ENCODE measurements at places on chromosomes 3 and 15. TPM values are rescaled to one million over a fixed set of nuclear protein-coding genes. Genes with fewer than 3 reads are reported as not detected.
A peak's percentile ranks its signal among the peaks of the same experiment; 100 is the strongest.

DNA sequence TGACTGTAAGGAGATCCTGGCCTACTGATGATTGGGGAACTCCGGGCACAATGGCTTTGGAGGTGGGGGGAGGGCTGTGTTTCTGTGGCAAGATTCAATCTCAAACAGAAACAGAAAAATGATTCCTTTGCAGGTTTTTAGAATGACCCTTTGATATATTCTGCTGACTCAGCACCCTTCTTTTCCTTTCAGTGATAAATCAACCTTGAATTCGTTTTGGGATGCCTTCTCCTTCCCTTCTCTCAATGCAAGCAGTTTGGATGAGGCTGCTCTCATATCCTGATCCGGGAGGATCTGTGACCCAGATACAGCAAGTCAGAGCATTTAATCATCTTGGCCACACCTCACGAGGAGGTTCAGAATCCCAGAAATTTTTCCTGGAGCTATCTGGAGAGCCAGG lies 156.1 kb upstream of the PRICKLE2 start:
- DNase-seq, result no peak
- H3K27ac ChIP-seq, result no peak overlapping the region
- no peaks in the 10 kb centered on the region for H3K36me3 ChIP-seq
- H3K4me3 ChIP-seq, result no peak overlapping the region

DNA sequence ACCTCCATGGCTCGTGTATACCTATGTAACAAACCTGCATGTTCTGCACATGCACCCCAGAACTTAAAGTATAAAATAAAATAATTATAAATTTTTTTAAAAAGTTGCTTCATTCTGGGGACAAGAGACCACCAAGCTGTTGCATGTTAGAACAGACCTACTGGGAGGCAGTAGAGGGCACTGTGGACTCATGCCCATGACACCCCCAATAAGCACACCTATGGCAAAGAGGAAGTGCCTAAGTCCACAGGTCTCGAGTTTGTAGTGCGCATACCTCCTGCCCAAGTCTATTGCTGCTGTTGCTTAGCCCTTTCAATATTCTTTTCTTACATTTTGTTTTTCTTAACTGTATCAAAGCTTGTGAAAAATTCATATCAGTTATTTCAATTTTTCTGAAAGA lies 267.9 kb upstream of the THBS1 start:
- H3K27ac ChIP-seq, result no peak overlapping the region
- peak; percentile 2 for DNase-seq
- H3K27me3 ChIP-seq, result no peaks in the 10 kb centered on the region
- no peaks in the 10 kb centered on the region for H3K4me1 ChIP-seq

DNA sequence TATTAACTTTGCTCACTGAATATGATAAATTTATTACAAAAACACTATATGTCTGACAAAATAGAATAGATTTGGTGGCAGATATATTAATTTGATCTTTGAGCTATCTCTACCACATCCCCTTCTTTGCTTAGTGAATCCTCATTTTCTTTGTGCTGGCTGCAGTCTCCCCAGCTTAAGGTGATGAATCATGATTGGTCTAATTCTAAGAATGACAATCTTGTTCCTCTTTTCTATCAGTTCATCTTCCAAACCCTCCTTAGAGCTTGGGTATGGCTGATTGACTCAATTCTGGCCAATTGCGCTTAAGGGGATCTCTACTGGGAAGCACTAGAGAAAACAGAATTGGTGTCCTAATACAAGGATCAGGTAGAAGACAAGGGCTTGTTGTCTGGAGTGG lies 309.6 kb upstream of the GOLIM4 start:
- no peak overlapping the region for H3K4me3 ChIP-seq
- DNase-seq, result no peak
- H3K36me3 ChIP-seq, result no peaks in the 10 kb centered on the region

- no peak overlapping the region for H3K27ac ChIP-seq
- no peaks in the 10 kb centered on the region for H3K36me3 ChIP-seq
- no peaks in the 10 kb centered on the region for H3K4me1 ChIP-seq
- H3K4me3 ChIP-seq, result no peak overlapping the region
- H3K27me3 ChIP-seq, result no peaks in the 10 kb centered on the region
Measured at GRCh38 chr3:125186261-125186787, 26.2 kb downstream of the SLC12A8 start.

DNA sequence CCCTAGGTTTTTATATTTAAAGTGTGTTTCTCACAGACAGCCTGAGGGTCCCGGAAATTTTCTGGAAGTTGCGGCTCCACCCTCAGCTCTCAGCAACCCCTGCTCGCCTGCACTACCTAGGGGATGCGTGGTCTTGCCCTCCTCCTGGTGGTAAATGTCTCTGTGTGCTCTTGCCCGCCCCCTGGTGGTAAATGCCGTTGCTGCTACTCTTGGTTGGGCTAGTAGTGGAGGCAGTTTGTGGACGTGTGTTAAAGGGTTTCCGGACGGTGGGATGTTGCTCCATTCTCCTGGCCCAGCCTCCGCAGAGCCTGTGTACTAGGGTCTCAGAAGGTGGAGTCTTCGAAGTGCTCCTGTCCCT lies 27.4 kb downstream of the STOML1 start:
- DNase-seq, result peak; percentile 72
- H3K4me3 ChIP-seq, result peak overlapping the region; percentile 43
- H3K27ac ChIP-seq, result no peak overlapping the region
- H3K27me3 ChIP-seq, result no peaks in the 10 kb centered on the region
- H3K4me1 ChIP-seq, result peaks cover 11% of the 10 kb centered on the region

DNA sequence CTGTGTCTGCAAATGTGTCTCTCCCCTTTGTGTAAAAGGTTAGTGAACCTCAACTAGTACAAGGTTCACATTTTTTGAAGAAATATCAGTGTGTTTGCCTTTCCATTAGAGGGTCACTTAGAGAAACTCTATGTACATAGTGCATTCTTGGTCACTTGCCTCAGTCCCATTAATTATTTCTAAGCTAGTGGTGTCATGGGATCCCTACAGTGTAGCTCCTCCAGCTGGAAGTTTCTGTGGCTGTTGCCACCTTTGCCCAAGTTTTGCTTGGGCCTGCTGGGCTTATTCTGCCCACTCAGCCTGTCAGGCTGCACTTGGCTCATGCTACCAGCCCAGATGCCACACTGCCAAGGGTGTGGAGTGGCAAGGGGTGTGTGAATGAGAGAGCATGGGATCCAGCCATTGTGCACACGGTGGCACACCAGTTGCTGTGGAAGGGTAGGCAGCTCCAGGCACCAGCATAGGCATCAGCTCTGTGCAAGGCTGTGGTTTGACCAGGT lies 161.7 kb downstream of the ARPP21 start:
- no peak overlapping the region for H3K4me3 ChIP-seq
- H3K36me3 ChIP-seq, result no peaks in the 10 kb centered on the region
- no peaks in the 10 kb centered on the region for H3K4me1 ChIP-seq
- no peaks in the 10 kb centered on the region for H3K27me3 ChIP-seq

GRCh38 chr3:124888482-124889441 lies 1.6 kb upstream of the ITGB5 start:
- DNase-seq, result no peak
- no peak overlapping the region for H3K4me3 ChIP-seq
- peaks cover 25% of the 10 kb centered on the region for H3K4me1 ChIP-seq
- H3K36me3 ChIP-seq, result no peaks in the 10 kb centered on the region
- no peak overlapping the region for H3K27ac ChIP-seq

DNA sequence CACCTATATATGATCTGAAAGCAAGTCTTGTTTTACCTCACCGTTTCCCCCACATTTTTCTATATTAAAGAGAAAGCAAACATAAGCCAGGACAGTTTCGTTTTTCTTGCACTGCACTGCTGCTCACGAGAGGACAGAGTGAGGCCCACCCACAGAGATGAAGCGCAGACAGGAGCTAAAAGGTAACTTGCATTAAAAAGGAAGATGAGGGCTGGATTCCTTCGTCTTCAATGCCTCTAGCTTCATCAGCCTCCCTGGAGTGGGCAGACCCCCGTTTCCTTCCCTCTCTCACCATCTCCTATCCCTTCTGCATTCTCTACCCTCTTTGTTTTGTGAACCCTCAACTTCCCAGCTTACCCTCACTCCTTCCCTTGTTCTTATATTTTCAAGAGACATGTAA lies 18.9 kb downstream of the SUMF1 start:
- H3K27ac ChIP-seq, result no peak overlapping the region
- no peaks in the 10 kb centered on the region for H3K4me1 ChIP-seq
- H3K36me3 ChIP-seq, result no peaks in the 10 kb centered on the region
- no peak overlapping the region for H3K4me3 ChIP-seq

GRCh38 chr3:100810671-100811070 lies 101.4 kb downstream of the TFG start:
- no peak overlapping the region for H3K4me3 ChIP-seq
- no peaks in the 10 kb centered on the region for H3K27me3 ChIP-seq
- H3K36me3 ChIP-seq, result no peaks in the 10 kb centered on the region
- no peak overlapping the region for H3K27ac ChIP-seq
- no peak for DNase-seq

DNA sequence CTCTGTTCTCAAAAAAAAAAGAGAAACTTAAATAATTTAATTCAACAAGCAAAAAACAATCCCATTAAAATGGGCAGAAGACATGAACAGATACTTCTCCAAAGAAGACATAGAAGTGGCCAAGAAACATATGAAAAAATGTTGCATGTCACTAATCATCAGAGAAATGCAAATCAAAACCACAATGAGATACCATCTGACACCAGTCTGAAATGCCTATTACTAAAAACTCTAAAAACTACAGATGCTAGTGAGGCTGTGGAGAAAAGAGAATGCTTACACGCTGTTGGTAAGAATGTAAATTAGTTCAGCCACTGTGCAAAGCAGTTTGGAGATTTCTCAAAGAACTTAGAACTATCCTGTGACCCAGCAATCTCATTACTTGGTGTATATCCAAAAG lies 382.9 kb downstream of the OTOL1 start:
- H3K27me3 ChIP-seq, result no peaks in the 10 kb centered on the region
- H3K4me3 ChIP-seq, result no peak overlapping the region
- H3K27ac ChIP-seq, result no peak overlapping the region
- H3K36me3 ChIP-seq, result no peaks in the 10 kb centered on the region
- H3K4me1 ChIP-seq, result no peaks in the 10 kb centered on the region

GRCh38 chr3:101902041-101902440 lies 52.7 kb downstream of the NFKBIZ start:
- peaks cover 3% of the 10 kb centered on the region for H3K4me1 ChIP-seq
- H3K27ac ChIP-seq, result no peak overlapping the region
- no peaks in the 10 kb centered on the region for H3K27me3 ChIP-seq
- H3K36me3 ChIP-seq, result no peaks in the 10 kb centered on the region

DNA sequence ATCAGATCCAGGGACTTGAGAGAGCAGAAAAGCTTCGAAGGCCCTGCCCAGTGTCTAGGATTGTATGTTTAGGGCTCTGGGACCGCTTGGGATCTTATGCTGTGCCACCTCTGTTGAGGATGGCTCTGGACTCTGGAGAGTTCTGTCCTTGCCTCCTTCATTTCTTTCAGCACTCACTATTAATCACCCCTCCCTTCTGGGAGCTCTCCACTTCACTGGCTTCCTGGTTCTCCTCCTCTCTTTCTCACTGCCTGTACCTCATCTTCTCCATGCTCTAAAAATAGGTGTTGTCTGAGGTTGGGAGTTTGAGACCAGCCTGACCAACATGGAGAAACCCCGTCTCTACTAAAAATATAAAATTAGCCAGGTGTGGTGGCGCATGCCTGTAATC lies 17.3 kb downstream of the MAPKBP1 start:
- no peaks in the 10 kb centered on the region for H3K27me3 ChIP-seq
- no peak for DNase-seq
- H3K27ac ChIP-seq, result peak overlapping the region; percentile 66
- H3K4me1 ChIP-seq, result peaks cover 39% of the 10 kb centered on the region

GRCh38 chr15:89208256-89208655 lies 13.1 kb downstream of the RLBP1 start:
- no peak overlapping the region for H3K27ac ChIP-seq
- no peaks in the 10 kb centered on the region for H3K4me1 ChIP-seq
- no peak for DNase-seq
- H3K36me3 ChIP-seq, result no peaks in the 10 kb centered on the region

DNA sequence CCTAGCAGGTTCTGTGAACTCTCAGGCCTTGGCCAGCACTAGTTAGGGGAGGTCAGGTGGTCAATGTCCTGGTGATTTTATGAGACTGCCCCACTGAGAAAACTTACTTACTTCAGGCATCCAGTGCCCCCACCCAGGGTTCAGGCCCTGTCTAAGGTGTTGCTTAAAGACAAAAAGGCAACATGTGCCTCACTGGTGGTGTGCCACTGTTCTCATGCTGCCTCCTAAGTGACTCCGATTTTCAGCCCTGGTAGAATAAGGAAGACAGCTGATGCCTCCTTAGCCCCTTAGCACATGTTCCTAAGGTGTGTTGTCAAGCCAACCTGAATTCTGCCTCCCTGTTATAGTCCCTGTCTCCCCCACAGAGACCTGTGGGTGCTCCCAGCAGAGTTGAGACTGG lies 5.3 kb downstream of the RBM15B start:
- H3K4me3 ChIP-seq, result no peak overlapping the region
- H3K27ac ChIP-seq, result no peak overlapping the region
- peaks cover 60% of the 10 kb centered on the region for H3K36me3 ChIP-seq
- H3K4me1 ChIP-seq, result peaks cover 8% of the 10 kb centered on the region

DNA sequence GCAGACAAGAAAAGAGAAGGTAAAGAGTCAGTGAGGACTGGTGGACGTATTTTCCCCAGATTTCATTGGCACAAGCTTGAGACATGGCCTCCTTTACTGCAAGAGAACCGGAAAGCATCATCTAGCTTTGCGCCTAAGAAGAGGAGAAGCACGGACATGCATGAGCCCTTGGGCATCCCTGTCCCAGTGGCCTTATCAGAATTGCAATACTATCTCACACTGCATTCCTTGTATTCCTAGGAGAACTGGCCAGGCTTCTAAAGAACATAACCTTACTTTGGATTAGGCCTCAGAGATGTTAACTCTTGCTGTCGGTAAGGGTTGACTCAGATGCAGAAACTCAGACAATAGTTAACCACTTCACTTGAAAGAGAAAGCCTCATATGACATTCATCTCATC lies 229.5 kb upstream of the PRICKLE2 start:
- peaks cover 34% of the 10 kb centered on the region for H3K27me3 ChIP-seq
- H3K4me3 ChIP-seq, result no peak overlapping the region
- H3K36me3 ChIP-seq, result no peaks in the 10 kb centered on the region
- no peaks in the 10 kb centered on the region for H3K4me1 ChIP-seq
- no peak for DNase-seq

DNA sequence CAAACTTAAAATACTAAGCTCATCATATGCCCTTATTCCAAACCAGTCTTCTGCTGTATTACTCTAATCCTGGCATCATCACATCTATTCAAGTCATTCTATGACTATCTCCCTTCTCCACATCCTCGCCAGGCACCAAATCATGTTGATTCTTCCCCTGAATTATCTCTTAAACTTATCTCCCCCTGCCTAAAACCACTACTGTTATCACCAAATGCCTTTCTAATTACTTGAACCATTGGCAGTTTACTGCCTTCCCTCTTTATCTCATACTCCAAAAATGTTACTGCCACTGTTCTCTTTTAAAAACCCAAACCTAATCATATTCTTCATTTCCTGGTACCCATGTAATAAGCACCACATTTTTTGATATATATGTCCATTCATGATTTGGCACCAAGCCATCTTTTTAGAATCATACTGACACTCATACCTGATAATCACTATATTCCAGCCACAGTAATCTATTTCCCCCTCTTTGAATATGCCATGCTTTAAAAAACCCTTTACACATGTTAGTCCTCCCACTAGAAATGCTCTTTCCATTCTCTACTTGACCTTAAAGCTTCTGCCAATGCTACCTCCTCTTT lies 126.8 kb downstream of the PEAK1 start:
- H3K36me3 ChIP-seq, result no peaks in the 10 kb centered on the region
- DNase-seq, result no peak
- no peaks in the 10 kb centered on the region for H3K4me1 ChIP-seq
- no peak overlapping the region for H3K4me3 ChIP-seq
- H3K27ac ChIP-seq, result no peak overlapping the region

Gene ARPIN
- 8.8 TPM for total RNA-seq

Gene ZPLD1
- total RNA-seq, result not detected

Gene CELSR3
- 7.8 TPM for total RNA-seq

Gene MAP1A
- total RNA-seq, result 1.9 TPM

Gene SNTN
- total RNA-seq, result not detected

Gene CA12
- 1.8 TPM for total RNA-seq

Gene CASR
- total RNA-seq, result not detected
